ENCODE measurements at places on chromosomes 12 and 14. TPM values are rescaled to one million over a fixed set of nuclear protein-coding genes. Genes with fewer than 3 reads are reported as not detected.

The LRP1-AS gene
- not detected for total RNA-seq

The NTF3 gene
- total RNA-seq = 4.7 TPM

The DPPA3 gene
- total RNA-seq = not detected

The LRIG3 gene
- 10.7 TPM for total RNA-seq

The ATF7 gene
- total RNA-seq = 9.1 TPM

The RFX4 gene
- not detected for total RNA-seq

The MUCL1 gene
- not detected for total RNA-seq

The SIX1 gene
- total RNA-seq = 0.12 TPM

The RCOR1 gene
- total RNA-seq = 11.8 TPM

The FOXN4 gene
- 0.42 TPM for total RNA-seq

The B3GNT4 gene
- 0.12 TPM for total RNA-seq

The PLEKHD1 gene
- 0.21 TPM for total RNA-seq

The FGF6 gene
- not detected for total RNA-seq

The MYH7 gene
- total RNA-seq = 134 TPM

The ATL1 gene
- total RNA-seq = 1.5 TPM

The RPGRIP1 gene
- total RNA-seq = not detected

Measured in cardiac muscle cell (in vitro differentiated cells and primary cell).